ENCODE measurements at places on chromosomes 12 and 14. TPM values are rescaled to one million over a fixed set of nuclear protein-coding genes. Genes with fewer than 3 reads are reported as not detected.

The NINJ2 gene
- total RNA-seq = 3.1 TPM

The BMAL2 gene
- 21.4 TPM for total RNA-seq

The ARHGEF25 gene
- total RNA-seq = 22.3 TPM

The DPPA3 gene
- not detected for total RNA-seq
